CD4-positive, CD25-positive, alpha-beta regulatory T cell (primary cell): ENCODE measurements at places on chromosomes 2 and 18.
A peak's percentile ranks its signal among the peaks of the same experiment; 100 is the strongest.

- H3K36me3 ChIP-seq = no peaks in the 10 kb centered on the region
- no peaks in the 10 kb centered on the region for H3K27me3 ChIP-seq
- H3K27ac ChIP-seq = no peak overlapping the region
These were observed 272.5 kb downstream of the GALR1 start for GRCh38 chr18:77522051-77522675.

DNA sequence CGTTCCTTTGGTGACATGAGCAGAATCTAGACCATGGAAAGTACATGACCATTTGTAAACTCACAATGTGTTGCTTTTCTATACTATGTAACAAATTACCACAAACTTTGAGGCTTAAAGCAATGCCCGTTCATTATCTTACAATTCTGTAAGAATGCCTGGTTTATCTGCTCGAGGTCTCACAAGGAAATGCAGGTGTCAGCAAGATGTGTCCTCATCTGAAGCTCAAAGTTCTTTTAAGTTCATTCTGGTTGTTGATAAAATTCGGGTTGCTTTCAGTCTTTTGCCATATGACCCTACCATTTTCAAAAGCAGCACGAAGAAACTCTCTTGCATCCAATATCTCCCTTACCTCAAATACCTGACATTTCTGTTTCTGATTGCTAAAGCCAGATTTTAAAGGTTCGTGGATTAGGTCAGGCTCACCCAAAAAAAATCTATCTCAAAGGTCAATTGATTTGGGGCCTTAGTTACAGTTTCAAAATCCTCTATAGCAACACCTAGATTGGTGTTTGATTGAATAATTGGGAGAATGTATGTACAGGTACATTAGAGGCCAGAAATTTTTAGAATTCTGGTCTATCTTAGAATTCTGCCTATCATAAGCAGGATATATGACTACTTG lies 125.9 kb downstream of the TMEM131 start:
- no peaks in the 10 kb centered on the region for H3K36me3 ChIP-seq
- no peaks in the 10 kb centered on the region for H3K27me3 ChIP-seq
- no peak for DNase-seq
- no peak overlapping the region for H3K4me3 ChIP-seq

- no peak for DNase-seq
- no peak overlapping the region for H3K4me3 ChIP-seq
- no peaks in the 10 kb centered on the region for H3K36me3 ChIP-seq
- H3K4me1 ChIP-seq = no peaks in the 10 kb centered on the region
- no peak overlapping the region for H3K27ac ChIP-seq
These were observed 44.3 kb upstream of the FIGN start for GRCh38 chr2:163779970-163780597.

DNA sequence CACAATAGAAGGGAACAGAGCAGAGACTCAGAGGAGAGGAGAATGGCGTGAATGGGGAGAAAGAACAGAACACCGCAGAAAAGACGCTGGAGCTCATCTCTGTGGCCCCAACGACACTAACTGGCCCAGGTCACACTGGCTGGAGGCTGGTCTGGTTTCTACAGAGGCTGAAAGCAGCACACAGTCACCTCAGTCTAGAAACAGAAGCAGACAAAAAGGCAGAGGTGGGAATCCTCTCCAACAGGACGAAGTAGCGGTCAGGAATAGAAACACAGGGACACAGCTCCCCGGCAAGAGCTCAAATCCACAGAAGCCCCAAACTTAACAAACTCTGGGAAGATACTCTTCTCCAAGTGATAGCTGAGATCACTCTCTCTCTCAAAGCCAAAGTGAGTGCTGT lies 9.2 kb downstream of the SLC66A2 start:
- no peak overlapping the region for H3K27ac ChIP-seq
- H3K4me3 ChIP-seq = no peak overlapping the region
- H3K27me3 ChIP-seq = no peaks in the 10 kb centered on the region
- DNase-seq = no peak
- H3K36me3 ChIP-seq = peaks cover 40% of the 10 kb centered on the region

- H3K36me3 ChIP-seq = no peaks in the 10 kb centered on the region
- DNase-seq = no peak
- no peaks in the 10 kb centered on the region for H3K27me3 ChIP-seq
- no peaks in the 10 kb centered on the region for H3K4me1 ChIP-seq
- H3K4me3 ChIP-seq = no peak overlapping the region
These were observed 51.3 kb downstream of the GTF2A1L start for GRCh38 chr2:48668992-48669391.

- no peak overlapping the region for H3K4me3 ChIP-seq
- DNase-seq = no peak
- H3K27ac ChIP-seq = no peak overlapping the region
- H3K4me1 ChIP-seq = no peaks in the 10 kb centered on the region
These were observed 108.3 kb downstream of the HNRNPLL start for GRCh38 chr2:38494394-38494793.

GRCh38 chr2:160029270-160029628 lies 33.2 kb downstream of the PLA2R1 start:
- H3K36me3 ChIP-seq = no peaks in the 10 kb centered on the region
- H3K27ac ChIP-seq = no peak overlapping the region
- H3K27me3 ChIP-seq = peaks cover 2% of the 10 kb centered on the region
- H3K4me3 ChIP-seq = no peak overlapping the region
- no peak for DNase-seq

DNA sequence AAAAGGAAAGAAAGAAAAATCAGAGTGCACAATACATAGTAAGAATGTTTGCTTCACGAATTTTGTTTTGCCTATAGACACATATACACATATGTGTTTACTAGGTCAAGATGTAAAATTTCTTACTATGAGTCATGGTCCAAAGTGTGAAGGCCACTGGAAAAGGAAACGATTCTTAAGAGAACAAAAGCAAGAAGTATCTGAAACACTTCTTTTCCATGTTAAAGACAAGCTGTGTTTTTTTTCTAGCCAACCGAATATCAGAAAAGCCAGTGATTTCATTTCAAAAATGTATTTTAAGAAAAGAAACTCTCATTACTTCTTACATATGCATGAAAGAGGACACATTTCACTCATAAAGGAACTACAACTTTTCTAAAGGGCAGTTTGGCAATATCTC lies 24.9 kb downstream of the PECR start:
- H3K27me3 ChIP-seq = no peaks in the 10 kb centered on the region
- peaks cover 22% of the 10 kb centered on the region for H3K4me1 ChIP-seq
- H3K4me3 ChIP-seq = peak overlapping the region; percentile 88
- H3K36me3 ChIP-seq = peaks cover 8% of the 10 kb centered on the region
- H3K27ac ChIP-seq = peak overlapping the region; percentile 92

DNA sequence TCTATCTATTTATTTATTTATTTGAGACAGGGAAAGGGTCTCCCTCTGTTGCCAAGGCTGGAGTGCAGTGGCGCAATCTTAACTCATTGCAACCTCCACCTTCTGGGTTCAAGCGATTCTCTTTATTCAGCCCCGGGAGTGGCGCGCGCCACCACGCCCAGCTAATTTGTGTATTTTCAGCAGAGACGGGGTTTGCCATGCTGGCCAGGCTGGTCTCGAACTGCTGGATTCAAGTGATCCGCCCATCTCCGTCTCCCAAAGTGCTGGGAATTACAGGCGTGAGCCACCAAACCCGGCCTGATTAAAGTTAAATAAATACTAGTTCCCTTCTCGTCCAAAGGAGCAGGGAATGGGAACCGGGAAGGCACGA lies 4.2 kb upstream of the CTDSP1 start:
- DNase-seq = no peak
- peaks cover 58% of the 10 kb centered on the region for H3K4me1 ChIP-seq
- peak overlapping the region; percentile 26 for H3K4me3 ChIP-seq
- no peaks in the 10 kb centered on the region for H3K27me3 ChIP-seq

GRCh38 chr2:44110444-44110843 lies 58.2 kb upstream of the PPM1B start:
- no peaks in the 10 kb centered on the region for H3K4me1 ChIP-seq
- DNase-seq = no peak
- no peak overlapping the region for H3K4me3 ChIP-seq
- H3K27me3 ChIP-seq = peaks cover 3% of the 10 kb centered on the region
- H3K36me3 ChIP-seq = no peaks in the 10 kb centered on the region
- H3K27ac ChIP-seq = no peak overlapping the region

GRCh38 chr2:73249636-73250035 lies 15.5 kb downstream of the CCT7 start:
- no peaks in the 10 kb centered on the region for H3K4me1 ChIP-seq
- peaks cover 95% of the 10 kb centered on the region for H3K36me3 ChIP-seq
- no peaks in the 10 kb centered on the region for H3K27me3 ChIP-seq
- no peak overlapping the region for H3K27ac ChIP-seq

DNA sequence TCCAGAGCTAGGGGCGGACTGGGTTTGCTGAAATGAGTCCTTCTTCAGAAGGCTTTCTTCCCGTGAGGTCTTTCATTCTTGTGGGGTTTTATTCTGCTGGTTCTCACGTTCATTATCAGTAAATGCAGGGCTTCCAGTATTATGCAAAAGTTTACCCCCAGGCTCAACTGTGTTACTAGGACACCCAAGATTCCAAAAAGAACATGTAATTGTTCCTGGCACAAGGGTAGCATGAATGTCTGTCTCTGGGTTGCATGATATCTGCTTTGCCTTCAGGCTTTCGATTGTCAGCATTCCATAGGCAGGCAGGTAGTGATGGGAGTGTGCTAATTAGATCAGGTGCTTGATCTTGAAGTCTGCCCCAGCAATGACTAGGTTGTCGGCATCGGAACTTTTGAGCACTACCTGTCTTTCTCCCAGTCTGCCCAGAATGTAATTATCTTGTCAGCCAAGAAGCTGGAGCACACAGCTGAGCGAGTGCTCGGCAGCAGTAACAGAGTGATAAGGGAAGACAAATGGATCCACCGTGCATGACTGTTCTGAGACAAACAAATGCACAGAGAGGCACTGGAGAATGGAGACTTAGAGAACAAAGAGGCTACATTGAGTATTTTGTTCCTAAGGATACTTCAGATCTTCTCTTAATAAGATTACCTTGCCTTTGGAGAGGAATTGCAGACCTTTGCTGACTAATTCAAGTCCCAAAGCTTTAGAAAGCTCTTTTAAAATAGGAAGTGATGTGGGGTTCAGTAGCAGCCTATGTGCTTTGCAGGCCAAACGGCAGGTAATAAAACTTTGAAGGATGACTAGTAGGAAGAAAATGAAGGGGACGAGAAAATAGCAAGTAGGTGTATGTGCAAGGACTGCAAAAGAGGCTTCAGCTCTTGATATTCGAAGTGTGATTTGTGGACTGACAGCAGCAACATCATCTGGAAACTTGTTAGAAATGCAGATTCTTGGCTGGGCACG lies 41.9 kb downstream of the ITGB6 start:
- peaks cover 4% of the 10 kb centered on the region for H3K27me3 ChIP-seq
- H3K36me3 ChIP-seq = no peaks in the 10 kb centered on the region
- H3K4me1 ChIP-seq = no peaks in the 10 kb centered on the region
- no peak overlapping the region for H3K4me3 ChIP-seq

DNA sequence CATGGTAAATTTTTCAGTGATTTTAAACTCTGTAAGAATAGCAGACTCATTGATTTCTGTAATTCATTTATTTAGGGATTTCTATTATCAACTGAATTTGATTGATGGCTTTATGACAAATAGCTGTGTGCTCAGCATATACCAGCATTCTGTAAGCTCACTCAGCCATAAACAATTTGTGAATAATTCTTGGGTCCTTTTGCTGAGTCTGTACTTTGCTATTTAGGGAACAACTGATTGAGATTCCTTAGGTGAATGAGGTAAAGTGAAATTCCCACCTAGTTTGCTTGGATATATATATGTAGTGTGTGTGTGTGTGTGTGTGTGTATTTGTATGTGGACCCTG lies 76.7 kb upstream of the CAVIN2 start:
- DNase-seq = no peak
- no peaks in the 10 kb centered on the region for H3K4me1 ChIP-seq
- H3K36me3 ChIP-seq = no peaks in the 10 kb centered on the region
- H3K27me3 ChIP-seq = no peaks in the 10 kb centered on the region
- no peak overlapping the region for H3K4me3 ChIP-seq

GRCh38 chr18:46723856-46724415 lies 32.9 kb downstream of the ST8SIA5 start:
- H3K27me3 ChIP-seq = no peaks in the 10 kb centered on the region
- H3K4me3 ChIP-seq = no peak overlapping the region
- DNase-seq = no peak
- no peaks in the 10 kb centered on the region for H3K36me3 ChIP-seq
- no peaks in the 10 kb centered on the region for H3K4me1 ChIP-seq

DNA sequence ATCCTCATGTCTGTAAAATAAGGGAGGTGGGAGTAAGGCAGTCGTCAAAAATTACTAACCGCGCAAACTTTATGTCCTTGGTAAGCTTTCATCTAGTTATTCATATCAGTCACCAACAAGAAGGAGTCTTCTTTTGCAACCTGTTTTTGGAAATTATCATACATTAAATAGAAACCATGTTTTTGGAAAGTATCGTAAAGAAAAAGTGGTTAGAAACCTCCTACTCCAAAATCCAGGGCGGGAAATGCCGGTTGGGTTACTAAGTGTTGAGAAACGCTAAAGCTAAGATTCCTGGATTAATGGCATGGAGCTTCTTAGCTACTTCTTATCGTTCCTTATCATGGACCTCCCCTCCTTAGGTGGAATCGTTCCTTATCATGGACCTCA lies 778 bp downstream of the BBS5 start:
- peaks cover 9% of the 10 kb centered on the region for H3K4me1 ChIP-seq
- H3K27me3 ChIP-seq = no peaks in the 10 kb centered on the region

- H3K4me3 ChIP-seq = no peak overlapping the region
- no peak overlapping the region for H3K27ac ChIP-seq
- no peak for DNase-seq
- no peaks in the 10 kb centered on the region for H3K36me3 ChIP-seq
These were observed 5.1 kb downstream of the ZNF236 start for GRCh38 chr18:76827205-76828200.

- peaks cover 20% of the 10 kb centered on the region for H3K4me1 ChIP-seq
- H3K27me3 ChIP-seq = no peaks in the 10 kb centered on the region
- H3K27ac ChIP-seq = peak overlapping the region; percentile 82
- H3K36me3 ChIP-seq = peaks cover 24% of the 10 kb centered on the region
These were observed 653 bp upstream of the ANKAR start for GRCh38 chr2:189673661-189674373.

GRCh38 chr2:98205889-98206288 lies 118.9 kb downstream of the VWA3B start:
- no peak overlapping the region for H3K4me3 ChIP-seq
- H3K27me3 ChIP-seq = peaks cover 5% of the 10 kb centered on the region
- H3K4me1 ChIP-seq = no peaks in the 10 kb centered on the region
- H3K27ac ChIP-seq = no peak overlapping the region

GRCh38 chr2:240438810-240439697 lies 3.6 kb downstream of the GPC1 start:
- no peak for DNase-seq
- peaks cover 9% of the 10 kb centered on the region for H3K27me3 ChIP-seq
- no peaks in the 10 kb centered on the region for H3K36me3 ChIP-seq
- H3K4me1 ChIP-seq = peaks cover 20% of the 10 kb centered on the region
- H3K27ac ChIP-seq = no peak overlapping the region

DNA sequence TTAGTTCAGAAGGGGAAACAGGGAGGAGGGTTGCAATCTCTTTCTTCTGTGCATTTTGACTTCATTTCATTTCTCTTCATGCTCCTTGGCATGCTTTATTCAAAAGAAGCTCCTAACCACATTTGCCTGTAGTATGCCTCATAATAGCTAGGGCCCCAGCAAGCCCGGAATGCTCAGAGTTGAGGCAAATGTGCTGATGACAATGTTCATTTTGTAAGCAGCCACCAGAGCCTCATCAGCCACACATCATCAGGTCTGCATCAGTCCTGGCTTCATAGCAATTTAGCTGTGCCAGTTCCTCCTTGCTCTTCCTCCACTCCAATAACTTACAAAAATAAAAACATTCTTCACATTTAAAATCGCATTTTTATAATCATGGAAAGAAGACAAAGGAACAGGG lies 65.4 kb upstream of the MMADHC start:
- H3K4me1 ChIP-seq = no peaks in the 10 kb centered on the region
- H3K27ac ChIP-seq = no peak overlapping the region
- DNase-seq = no peak
- no peak overlapping the region for H3K4me3 ChIP-seq
- H3K27me3 ChIP-seq = no peaks in the 10 kb centered on the region
- no peaks in the 10 kb centered on the region for H3K36me3 ChIP-seq
